ENCODE measurements at places on chromosomes 11 and 22.

DNA sequence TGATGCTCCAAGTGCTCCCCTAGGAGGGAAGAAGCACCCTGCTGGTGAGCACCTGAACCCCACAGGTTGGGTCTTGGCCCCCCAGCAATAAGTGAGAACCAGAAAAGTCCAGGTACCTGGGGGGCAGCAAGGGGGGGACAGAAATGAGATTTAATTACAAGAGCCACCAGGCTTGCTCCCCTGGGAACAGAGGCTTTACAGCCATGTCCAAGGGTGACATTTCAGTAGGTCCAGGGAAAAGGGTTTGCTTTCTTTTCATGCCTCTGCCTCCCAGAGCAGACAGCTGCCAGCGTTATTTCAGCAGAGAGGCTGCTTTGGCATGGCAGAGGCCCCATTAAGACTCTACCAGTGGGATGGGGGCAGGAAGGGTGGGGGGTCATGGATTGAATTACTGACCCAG lies 437.7 kb downstream of the BUD13 start:
- DNase-seq, result no peak

GRCh38 chr22:35632935-35633334 lies 15.3 kb upstream of the APOL6 start:
- DNase-seq, result no peak

GRCh38 chr11:12705874-12706273 lies 31.7 kb downstream of the TEAD1 start:
- DNase-seq, result no peak

GRCh38 chr22:48832592-48832991 lies 995.1 kb downstream of the BRD1 start:
- DNase-seq, result no peak

DNA sequence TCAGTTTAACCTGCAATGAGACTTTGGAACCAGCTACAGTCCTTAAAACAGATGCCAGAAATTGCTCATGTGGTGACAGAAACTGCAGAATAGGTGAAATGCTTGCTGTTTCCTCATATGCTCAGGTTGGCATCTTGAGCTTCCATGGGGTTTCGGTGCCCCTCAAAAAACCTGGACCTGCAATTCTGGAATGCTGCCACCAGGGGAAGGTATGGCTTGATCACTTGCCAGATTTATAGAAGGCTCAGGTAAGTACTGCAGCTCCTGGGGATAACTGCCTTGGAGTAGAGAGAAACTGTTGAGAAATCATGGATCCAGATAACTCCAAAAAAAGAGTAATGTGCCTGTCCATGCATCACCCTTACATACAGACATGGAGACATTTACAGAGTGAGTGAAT lies 113.0 kb downstream of the CTTN start:
- DNase-seq, result no peak

- DNase-seq, result no peak
Observed at GRCh38 chr11:114066046-114066648, 6.6 kb downstream of the ZBTB16 start.

GRCh38 chr11:22734628-22735345 lies 68.4 kb downstream of the GAS2 start:
- DNase-seq, result no peak

DNA sequence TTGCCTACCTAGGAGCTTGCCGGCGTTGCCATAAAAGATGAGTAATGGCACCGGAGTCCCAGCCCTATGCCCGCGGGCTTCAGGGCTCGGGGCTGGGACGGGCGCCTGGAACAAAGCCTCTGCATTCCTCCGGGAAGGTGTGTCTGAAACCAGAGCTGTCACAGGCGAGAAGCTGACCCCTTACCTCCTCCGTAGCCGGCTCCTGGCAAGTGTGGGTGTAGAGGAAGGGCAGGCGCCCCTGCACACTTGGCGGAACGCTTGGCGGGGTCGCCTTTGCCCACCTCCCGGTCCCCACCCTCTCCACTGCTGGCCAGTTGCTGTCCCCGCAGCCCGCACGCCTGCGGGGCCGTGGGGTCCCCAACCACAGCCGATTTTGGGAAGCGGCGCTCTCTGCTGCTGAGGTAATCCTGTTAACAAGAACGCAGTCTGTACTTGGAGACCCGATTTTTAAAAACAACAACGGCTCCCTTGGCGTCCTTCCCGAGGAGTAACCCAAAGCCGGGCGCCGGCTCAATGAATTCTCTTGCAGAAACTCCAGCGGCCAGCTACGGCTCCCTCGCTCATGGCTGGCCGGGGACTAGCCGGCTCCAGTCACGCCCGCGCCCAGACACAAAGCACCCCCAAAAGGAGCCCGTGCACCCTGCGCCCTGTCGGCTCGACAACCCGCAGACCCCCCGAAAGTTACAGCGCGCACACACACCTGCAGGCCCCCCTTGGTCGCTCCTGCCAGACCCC lies 89.2 kb downstream of the PLEKHA7 start:
- peak; percentile 53 for DNase-seq

GRCh38 chr11:113721462-113722066 lies 15.5 kb upstream of the TMPRSS5 start:
- no peak for DNase-seq

GRCh38 chr11:82680252-82680651 lies 53.4 kb downstream of the FAM181B start:
- no peak for DNase-seq

DNA sequence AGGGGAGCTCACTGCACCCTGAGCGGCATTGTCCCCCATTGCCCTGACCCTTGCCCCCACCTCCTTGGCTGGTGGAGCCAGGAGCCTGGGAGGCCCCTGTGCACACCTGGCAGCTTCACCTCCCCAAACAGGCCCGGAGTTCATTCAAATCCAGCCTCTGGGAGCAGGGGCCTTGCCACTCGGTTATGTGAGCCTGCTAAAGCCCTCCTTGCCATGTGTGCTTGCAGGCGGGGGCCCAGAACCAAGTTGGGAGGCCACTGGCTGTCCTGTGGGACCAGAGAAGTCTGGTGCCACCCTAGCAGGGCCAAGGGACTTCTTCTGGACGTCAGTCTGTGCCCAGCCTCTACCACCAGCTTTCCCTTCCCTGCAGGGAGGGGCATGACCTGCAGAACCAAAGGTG lies 48.9 kb downstream of the NFAM1 start:
- DNase-seq, result no peak

- DNase-seq, result no peak
Observed at GRCh38 chr11:133724116-133724515, 121.2 kb downstream of the SPATA19 start.

DNA sequence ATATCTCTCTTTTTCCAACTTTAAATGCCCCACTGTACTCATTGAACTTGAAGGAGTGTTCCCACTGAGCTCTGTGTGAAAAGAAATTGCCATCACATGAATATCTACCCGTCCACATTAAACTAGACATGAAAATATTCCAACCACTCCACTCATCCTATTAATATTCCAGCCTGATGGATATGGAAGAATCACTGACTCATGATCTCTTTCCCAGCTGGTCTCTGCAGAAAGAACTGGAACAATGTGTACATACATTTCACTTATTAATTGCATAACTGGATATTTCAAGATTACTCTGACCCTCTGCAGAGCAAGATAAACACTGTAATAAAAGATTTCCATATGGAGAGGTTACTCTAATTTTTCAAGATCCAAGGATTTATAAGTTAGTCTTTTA lies 711.1 kb upstream of the LRRC4C start:
- DNase-seq, result peak; percentile 19

DNA sequence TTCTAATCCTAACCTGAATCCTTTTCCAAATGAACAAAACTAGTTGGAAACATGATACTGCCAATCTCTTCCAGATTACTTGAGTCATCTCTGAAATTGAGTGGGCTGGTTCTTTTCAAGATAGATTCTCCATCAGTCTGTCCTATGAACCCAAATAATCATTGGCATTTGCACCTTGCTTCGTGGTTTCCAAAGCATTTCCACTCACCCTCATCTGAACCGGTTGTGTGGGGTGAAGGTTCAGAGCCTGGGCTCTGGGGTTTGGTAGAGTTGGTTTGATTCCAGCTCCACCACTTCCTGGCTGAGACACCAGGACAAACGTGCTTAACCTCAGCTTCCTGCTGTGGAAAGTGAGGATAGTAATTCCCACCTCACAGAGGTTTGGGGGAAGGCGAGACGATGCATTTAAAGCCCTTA lies 206.4 kb upstream of the E2F8 start:
- DNase-seq, result no peak

DNA sequence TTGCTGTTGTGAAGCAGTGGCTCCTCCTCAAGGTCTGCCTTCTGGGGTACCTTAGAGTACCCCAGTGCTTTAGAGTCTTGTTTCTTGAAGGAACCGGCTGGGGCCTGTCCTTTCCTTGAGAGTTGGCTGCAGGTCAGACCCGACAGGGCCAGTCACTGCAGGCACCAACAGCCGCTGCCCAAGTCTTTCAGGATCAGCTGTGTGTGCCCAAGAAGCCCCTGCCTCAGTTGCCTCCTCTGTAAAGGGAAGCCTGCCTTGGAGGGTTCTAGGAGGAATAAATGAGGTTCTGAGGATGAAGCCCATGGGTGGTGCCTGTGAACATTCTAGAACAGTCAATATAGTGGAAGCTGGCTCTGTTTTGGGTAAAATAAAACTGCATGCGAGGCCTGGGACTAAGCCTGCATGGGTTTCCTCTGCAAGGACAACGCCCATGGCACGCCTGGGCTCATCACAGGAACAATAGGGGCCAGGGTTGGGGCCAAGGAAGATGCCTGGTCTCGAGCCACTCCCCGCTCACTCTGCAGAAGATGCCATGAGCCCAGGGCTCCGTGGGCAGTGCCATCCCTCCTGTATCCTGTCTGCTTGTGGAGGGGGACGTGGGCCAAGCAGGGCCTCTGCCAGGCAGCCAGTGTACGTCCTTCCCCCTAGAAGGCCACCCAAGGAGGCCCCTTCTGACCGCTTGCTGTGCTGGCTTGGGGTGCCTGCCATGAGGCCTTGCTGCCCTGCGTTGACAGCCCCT lies 81.6 kb downstream of the MED15 start:
- no peak for DNase-seq

GRCh38 chr11:19994672-19995071 lies 165.6 kb downstream of the DBX1 start:
- DNase-seq, result no peak

DNA sequence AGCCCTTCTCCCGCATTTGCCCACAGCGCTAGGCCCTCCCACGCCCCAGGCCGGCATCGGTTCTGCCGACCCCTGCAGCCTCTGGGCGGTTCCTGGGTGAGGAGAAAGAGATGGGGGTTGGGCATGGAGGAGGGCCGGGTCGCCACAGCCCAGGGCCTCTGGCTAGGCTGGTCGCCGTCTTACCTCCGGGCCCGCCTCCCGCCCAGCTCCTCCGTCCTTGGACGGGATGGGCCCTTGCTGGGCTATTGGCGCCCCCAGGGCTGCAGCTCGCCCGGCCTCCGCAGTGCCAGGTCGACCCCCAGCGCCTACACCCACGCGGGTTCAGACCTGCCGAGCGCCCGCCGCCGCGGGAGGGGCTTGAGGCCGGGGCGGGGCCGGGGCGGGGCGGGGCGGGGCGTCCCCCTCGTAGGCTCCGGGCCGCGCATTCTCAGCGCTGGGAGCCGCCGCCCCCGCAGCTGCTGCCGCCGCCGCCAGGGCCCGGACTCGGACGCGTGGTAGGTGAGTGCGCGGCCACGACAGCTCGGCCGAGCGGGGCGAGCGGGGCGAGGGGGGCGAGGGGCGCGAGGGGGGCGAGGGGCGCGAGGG lies at the start of gene CD151:
Gene CD151 (plus strand): TSS at position 424 of the 585 bp plus-strand sequence. CDS start 3,118 bp downstream, outside the sequence.
- peak; percentile 91 for DNase-seq

GRCh38 chr11:9820260-9820659 lies 156.4 kb downstream of the SWAP70 start:
- DNase-seq, result no peak

DNA sequence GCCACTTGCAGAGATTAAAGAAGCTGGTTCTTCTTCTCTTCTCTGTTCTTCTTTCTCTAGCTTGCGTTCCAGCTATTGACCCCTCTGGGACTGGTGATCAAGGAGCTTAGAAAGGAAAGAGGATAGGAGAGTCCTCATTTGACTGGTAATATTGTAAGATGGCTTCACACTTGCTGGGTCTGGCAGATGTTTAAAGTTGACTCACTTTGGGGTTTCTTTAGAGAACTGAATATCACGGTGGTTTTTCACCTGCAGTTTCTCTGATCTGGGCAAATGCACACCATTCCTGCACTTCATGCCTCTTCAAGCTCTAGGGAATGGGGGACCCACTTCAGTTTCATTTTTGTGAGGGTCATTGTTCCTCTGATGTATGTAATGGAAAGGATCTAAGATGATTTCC lies 41.8 kb upstream of the DEUP1 start:
- DNase-seq, result no peak

DNA sequence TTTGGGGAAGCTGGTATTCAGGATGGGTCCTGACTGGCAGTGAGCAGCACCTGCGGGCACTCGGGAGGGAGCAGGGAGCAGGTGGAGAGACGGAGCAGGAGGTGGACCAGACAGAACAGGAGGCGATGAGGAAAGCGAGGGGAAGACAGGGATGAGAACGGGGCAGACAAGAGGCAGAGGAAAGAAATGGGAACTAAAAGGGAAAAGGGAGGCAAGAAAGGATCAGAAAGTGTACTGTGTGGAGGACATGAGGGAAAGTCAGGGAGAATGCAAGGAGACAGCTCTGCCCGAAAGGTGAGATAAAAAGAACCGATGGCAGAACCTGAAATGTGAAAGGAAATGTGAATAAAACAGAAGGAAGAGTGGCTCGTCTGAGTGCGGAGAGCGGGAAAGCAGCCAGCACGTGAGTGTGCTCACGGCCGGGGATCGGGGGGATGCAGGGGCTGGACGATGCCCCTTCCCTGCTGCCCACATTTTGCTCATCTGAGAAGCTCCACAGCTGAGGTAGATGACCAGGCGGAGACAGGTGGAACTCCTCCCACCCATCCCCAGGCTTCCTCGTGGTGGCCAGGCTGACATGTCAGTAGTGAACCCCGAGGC lies 494.4 kb upstream of the B3GAT1 start:
- DNase-seq, result no peak

DNA sequence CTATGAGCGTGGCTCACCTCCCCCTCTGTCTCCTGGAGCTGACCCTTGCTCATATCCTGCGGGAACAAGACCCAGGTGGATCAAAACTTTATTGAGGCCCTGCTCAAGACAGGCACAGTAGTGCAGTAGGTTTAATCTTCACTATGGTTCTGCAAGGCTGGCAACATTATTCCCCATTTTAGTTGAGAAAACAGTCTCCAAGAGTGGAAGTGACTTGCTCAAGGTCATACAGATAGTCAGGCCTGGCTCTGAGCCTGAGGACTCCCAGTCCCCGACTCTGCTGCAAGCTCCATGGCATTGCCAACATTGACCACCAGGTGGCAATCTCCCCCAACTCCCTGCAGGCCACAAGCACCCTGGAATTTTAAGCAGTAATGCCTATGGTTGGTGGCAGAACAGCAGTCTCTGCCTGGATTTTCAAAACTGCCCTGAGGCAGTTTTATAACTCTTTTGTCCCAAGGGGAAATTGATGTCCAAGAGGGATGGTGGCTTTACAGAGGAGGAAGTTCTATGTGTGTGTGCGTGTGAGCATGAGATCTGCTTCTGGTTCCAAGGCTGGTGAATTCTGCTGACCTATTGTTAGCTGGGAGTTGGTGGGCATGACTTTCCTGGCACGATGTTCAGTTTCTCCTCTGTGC lies 34.1 kb downstream of the NEU3 start:
- DNase-seq, result peak; percentile 91

DNA sequence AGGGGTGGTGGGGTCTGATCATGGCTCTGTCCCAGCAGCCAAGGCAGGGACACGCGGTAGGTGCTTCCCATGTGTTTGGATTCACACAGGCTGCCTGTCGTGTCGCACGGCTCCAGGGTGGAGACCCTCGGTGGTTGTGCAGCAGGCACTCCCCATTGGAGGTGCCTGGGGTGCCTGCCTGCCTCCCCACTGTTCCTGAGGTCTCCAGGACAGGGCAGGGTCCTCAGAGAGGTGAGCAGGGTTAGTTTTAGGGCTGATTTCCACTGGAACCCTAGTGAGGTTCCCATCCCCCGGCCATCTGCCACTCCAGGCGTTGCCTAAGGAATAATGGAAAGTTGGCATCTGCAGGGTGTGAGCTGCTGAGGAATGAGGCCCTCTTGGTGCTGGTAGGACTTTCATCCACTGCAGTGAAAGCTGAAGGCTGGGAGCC lies 32.3 kb downstream of the OSBPL5 start:
- no peak for DNase-seq

Data from GM03348 (cell line).